Fibroblast of mammary gland (primary cell): ENCODE measurements at places on chromosomes 7 and 10.
A peak's percentile ranks its signal among the peaks of the same experiment; 100 is the strongest.

DNA sequence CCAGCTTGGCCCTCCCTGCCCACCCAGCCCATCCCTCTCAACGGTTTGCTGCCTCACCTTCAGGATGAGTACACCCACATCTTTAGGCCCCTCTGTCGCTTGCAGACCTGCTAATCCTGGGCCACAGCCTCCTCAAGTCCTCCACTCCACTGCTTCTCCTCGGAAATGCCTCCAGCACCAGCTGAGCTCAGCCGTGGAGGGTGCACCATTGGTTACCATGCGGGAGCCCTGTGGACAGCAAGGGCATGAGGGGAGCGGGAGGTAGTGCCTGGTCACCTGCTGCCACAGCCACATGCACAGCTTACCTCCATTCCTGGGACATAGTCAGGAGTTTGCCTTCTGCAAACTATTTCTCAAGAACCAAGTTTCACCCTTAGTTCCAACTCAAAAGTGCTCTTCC, 286.3 kb upstream of the ZMIZ1 start:
- no peak for DNase-seq

GRCh38 chr10:46284286-46285229, 2.2 kb upstream of the ANTXRL start:
- peak; percentile 54 for DNase-seq

GRCh38 chr7:36775061-36775620, 50.8 kb upstream of the AOAH start:
- no peak for DNase-seq

DNA sequence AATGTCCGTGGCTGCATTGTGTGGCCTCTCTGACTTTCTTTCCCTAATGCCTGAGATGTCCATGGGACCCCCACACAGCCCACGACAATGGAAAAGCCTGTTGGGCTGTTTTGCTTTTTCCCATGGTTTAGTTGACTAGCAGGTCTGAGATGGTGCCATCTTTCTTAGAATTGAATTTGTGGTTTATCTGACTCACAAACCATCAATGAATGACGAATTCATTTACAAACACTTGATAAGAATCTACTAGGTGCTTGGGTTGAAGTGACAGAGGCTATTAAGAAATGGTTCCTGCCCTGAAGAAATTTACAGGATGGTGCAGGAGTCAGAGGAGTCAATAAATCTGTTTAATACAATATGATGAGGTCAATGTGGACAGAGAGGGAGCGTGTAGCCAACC, 75.4 kb downstream of the OTUD1 start:
- peak; percentile 10 for DNase-seq

DNA sequence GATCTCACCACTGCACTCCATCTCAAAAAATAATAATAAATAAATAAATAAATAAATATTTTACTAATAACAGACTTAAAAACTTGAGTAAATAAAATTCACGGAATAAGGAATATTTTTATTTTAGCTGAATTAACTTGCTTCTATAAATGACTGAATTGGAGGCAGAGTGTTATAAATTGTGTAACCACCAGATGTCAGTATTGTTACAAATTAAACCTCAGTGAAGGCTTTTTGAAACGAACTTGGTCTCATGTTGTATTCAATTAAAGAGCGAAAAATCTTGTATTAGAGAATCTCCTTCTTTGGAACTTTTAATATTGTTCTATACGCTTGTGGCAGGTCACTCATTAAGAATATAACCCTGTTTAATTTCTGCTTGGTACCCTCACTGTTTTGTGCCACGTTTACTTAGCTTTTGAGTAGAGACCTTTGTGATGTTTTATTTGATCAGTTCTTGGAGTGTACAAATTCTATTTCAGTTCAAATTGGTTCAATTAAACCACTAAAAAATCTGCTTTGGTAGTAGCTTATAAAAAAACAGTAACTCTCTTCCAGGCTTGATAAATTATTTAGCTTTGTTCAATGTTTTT, 45.6 kb upstream of the SCIN start:
- DNase-seq, result peak; percentile 72

DNA sequence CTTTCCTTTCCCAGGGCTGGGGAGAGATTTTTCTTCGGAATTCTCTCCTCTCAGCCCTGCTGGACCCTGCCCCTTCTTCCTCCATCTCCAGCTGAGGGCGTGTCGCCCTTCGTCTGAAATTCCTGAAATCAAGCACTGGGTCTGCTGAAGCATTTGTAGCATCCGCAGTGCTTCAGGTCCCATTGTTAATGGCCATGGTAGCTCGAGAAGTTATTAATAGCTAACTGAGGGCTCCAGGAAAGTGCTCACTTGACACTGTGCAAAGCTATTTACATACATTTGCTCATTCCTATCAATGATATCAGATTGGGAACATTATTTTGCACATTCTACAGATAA, 515 bp downstream of the FAM149B1 start:
- no peak for DNase-seq

- DNase-seq, result no peak
Observed at GRCh38 chr7:127409629-127410028, 17.1 kb upstream of the ZNF800 start.

- DNase-seq, result no peak
Observed at GRCh38 chr10:14172336-14172950, 158.3 kb downstream of the FRMD4A start.

DNA sequence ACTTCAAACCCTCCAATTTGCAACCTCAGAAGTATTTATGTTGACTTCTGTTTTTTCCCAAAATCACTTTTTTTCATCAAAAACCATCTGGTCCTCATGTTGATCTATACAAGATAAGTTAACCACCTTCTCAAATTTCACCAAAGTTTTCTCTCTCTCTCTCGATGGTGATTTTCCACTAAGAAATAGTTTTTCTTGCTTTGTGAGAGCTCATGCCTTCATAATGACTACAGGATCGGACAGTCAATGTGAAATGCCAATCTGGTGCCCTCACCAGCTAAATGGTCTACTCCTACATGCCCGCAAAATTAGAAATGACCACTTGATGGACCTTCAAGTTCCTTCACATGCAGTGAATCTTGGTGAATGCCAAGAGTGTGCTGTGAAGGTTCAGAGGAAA, 40.4 kb downstream of the CNNM1 start:
- no peak for DNase-seq

- DNase-seq, result peak; percentile 47
Observed at GRCh38 chr10:118447478-118448270, 105.5 kb upstream of the FAM204A start.
